ENCODE measurements at places on chromosomes 1 and 21.

GRCh38 chr1:241675983-241676382 lies 23.9 kb downstream of the WDR64 start:
- no peak for DNase-seq

GRCh38 chr1:21121764-21122471 lies 54.8 kb downstream of the EIF4G3 start:
- DNase-seq = no peak

- no peak for DNase-seq
Measured at GRCh38 chr1:221101807-221102605, 222.8 kb downstream of the HLX start.

DNA sequence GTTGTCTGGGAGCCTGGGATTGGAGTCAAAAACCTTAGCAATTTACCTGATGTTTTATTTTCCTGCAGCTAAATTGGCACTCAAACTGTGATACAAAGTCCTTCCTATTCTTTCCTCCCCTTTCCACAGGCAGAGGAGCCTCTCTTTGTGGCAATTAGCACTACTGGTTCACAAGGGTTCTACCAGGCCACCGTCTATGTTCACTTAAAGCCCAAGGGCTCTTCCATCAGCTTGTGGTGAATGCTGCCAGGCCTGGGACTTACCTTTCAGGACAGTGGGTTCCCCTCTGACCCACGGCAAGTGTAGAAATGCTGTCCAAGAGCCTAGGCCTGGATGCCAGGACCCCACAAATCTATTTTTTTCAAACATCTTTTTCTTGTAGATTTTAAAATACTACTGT lies 251.9 kb upstream of the B3GALT2 start:
- DNase-seq = no peak

DNA sequence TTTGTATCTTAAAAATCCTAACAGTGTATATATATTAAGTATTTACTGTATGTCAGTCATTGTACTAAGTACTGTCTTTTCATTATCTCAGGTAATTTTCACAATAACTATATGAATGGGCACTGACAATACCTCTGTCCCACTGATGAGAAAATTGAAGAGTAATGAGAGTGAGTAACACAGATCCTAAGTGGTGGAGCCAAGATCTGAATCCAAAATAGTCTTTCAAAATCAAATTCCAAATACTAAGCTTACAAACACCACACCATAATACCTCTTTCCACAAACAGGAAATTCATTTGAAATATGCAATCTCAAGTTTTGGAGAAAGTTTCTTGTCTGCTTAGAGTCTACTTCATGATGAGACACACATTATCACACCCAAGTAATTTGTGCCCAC lies 105.9 kb upstream of the EDEM3 start:
- DNase-seq = no peak

DNA sequence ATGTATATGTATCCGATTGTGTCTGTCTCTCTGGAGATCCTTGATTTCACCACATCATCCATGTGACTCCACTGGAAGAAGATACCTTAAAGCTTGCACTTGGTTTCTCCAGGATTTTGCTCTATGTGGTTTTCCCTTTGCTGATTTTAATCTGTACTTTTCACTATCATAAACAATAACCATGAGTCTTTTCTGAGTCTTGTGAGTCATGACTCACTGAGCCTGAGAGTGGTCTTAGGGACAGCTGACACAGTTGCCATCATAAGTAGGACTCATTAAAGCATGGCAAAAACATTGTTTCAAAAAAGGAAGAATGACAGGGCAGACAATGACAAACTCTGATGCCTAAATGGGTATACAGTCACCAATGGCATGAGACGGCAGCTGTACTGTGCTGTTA lies 226.2 kb downstream of the AKT3 start:
- no peak for DNase-seq

GRCh38 chr1:46800742-46801141 lies 1.9 kb downstream of the CYP4B1 start:
- DNase-seq = no peak

DNA sequence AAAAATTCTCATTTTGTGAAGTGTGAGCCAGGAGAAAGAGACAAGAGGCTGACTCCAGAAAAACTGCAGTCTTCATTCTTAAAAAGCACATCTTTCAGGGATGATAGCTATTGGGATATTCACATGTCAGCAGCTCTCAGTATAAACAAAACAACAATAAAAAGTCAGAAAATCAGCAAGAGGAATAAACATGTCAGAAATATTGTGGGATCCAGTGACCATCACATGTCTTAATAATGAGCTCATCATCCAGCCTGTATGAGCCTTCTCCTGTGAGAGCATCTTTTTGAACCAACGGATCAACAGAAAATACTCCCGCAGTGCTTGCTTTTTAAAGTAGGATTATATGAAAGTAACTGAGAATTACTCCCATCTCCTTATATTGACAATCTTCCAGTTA lies 241.6 kb downstream of the SMYD3 start:
- no peak for DNase-seq

GRCh38 chr1:234961456-234962339 lies 166.9 kb downstream of the TOMM20 start:
- DNase-seq = no peak

GRCh38 chr1:162538815-162539431 lies 22.6 kb upstream of the UAP1 start:
- DNase-seq = no peak

GRCh38 chr1:156657741-156658319 lies 15.9 kb downstream of the BCAN start:
- DNase-seq = no peak

DNA sequence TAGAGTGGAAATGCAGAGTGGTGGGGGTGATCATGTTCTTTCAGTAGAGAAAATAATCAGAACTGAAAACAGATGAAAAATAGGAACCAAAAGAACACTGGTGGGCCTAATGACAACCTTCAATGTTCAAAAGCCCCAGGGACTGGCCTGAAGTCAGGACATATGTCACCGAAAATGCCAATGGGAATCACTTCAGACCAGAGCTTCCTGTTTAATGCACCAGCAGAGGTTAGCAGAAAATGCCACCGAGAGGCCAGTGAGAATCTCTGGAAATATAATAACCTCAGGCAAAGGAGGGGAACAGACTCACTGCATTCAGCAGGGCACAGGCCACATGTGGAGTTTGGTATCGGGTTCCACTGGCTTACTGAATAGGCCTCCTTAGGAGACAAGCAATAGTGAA lies 15.9 kb upstream of the CD58 start:
- no peak for DNase-seq

DNA sequence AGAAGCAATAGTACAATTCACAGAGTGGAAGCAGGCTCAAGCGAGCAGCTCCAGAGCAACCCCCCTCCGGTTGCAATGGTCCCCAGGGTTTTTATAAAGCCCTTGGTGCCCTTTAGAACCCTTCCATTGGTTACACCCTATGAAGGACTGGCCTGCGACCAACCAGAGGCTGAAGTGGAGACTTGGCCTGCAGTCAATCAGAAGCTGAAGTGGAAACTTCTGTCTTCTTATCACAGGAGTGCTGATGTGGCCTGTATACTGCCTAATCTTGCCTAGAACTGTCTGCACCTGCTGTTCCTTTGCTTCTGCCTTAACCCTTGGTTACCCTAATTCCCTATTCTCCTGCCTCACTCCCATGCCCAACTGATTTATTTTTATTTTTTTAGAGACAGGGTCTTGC lies 15.4 kb upstream of the FRRS1 start:
- DNase-seq = no peak

GRCh38 chr1:174656409-174657059 lies 208.8 kb downstream of the GPR52 start:
- DNase-seq = no peak

DNA sequence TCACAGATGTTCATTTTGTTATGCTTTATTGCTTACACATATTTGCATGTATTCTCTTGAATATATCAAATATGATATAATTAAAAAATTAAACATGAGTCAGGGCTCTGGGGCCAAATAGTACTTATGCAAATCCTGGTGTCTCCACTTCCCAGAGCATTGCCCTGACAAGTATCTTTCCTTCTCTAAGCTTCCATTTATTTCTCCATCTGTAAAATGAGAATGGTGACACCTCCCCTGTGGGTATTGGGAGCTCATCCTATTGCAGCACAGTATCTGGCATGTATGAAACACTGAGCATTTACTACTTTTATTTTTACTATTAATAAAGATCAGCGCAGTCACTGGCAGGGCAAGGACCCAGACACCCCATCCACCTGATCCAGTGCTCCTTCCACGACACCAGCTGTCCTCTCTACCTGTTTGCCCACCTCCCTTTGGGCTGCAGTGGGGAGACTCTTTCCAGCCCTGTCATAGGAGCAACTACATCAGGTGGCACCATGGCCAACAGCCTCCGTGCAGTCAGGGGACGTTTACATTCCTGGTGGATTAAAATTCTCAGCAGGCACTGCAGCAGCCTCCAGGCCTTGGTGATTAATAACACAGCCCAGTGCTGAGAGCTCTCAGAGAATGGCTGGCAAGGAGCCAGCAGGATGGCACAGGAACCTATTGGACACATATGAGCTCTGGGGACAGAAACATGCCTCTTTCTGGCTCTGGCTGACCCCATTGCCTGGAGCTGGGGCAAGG lies 113.0 kb downstream of the DMRTB1 start:
- peak; percentile 14 for DNase-seq

- DNase-seq = no peak
Measured at GRCh38 chr1:2965676-2966075, 55.6 kb upstream of the ACTRT2 start.

GRCh38 chr1:241985787-241986186 lies 13.1 kb downstream of the MAP1LC3C start:
- DNase-seq = no peak

- no peak for DNase-seq
Measured at GRCh38 chr1:45097944-45098343, 85.9 kb downstream of the UROD start.

GRCh38 chr1:184752656-184753055 lies 2.0 kb downstream of the EDEM3 start:
- DNase-seq = no peak

DNA sequence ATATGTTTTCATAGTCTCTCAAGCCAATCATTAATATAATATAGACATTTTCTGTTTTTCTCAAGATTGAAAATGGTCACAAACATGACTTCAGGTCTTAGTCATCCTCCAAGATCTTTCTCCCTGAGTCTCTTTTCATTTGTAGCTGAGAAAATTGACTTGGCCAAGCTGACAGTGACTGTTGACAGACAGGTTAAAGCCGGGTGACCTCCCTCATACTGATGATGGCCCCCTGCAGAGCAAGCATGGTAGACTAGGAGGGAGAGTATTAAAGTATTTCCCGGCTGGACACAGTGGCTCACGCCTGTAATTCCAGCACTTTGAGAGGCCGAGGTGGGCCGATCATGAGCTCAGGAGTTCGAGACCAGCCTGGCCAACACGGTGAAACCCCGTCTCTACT lies 6.8 kb upstream of the KIAA1614 start:
- no peak for DNase-seq

DNA sequence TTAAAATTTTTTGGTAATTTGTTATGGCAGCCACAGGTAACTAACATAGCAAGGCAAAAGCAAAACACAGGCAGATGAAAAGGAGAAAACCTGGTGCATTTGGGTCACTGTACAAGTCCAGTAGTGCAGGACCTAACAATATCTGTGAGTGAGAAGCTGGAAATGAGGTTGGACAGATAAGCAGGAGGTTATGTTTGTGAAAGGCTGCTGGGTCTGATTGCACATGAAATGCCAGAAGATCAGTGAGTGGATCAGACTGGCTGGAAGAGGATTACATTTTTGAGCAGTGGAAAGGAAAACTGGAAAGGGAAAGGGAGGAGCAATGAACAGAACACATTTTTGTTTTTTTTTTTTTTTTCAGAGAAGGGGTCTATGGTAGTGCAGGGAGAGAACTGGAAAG lies 73.6 kb downstream of the CYYR1 start:
- no peak for DNase-seq

DNA sequence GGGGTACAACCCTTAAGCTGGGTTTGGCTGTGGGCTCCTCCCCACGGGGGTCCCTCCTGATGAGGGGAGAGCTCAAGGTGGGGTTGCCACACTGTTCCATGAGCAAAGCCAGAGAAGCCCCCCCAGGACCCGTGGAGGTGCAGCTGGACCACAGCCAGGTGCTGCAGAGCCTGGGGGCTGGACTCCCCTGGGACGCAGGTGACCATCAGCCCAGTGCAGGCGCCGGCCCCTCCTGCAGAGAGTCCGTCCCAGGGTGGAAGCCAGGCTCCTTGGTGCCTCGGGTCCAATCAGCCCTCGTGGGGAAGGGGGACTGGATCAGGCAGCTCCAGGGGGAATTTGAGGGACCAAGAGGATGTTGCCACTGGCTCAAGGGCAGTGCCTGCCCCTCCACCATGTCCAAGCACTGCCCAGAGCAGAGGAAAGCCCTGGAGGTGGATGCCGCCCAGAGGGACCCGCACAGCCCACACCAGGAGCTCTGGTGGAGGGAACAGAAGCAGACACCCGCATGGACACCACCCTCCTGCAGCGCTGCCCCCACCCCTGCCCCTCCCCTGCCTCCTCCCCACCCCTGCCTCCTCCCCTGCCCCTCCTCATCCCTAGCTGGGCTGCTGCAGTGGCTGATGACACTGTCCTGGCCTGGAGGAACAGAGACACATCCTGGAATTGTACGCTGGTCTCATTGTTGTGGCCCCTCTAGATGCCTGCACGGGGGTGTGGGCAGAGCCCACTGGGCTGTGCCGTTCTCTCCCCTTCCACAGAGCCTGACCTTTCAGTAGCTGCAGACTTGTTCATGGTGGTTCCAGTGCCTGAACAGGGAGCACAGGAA lies 30.8 kb upstream of the COL18A1 start:
- DNase-seq = no peak

DNA sequence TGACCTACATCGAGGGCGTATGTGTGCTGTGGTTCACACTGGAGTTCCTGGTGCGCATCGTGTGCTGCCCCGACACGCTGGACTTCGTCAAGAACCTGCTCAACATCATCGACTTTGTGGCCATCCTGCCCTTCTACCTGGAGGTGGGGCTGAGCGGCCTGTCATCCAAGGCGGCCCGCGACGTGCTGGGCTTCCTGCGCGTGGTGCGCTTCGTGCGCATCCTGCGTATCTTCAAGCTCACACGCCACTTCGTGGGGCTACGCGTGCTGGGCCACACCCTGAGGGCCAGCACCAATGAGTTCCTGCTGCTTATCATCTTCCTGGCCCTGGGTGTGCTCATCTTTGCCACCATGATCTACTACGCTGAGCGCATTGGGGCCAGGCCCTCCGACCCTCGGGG lies 13.0 kb downstream of the KCNC4 start:
- DNase-seq = no peak

- DNase-seq = no peak
Measured at GRCh38 chr1:166999075-166999474, 10.0 kb downstream of the MAEL start.

DNA sequence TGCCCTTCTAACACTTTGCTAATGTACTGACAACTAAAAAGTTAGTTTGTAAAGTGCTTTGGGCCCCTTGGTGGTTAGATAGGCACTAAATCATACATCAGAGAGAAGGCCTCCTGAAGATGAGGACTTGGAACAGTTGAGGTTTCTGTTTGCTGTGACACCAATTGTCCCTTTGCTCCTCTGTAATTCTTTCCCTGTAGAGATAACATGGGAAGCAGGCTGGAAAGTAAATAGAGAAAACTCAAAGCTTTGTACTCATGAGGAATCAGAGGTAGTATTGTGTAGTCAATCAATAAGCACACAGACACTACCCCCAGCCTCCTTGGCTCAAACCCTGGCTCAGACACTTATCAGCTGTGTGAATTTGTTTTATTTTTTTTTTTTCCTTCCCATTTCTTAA lies 31.6 kb upstream of the BARHL2 start:
- DNase-seq = no peak

GRCh38 chr1:89525169-89525855 lies 683 bp downstream of the LRRC8B start:
- DNase-seq = no peak
